CD14-positive monocyte (primary cell): ENCODE measurements at places on chromosomes 7 and 10. TPM values are rescaled to one million over a fixed set of nuclear protein-coding genes. Genes with fewer than 3 reads are reported as not detected.

Gene CDHR3
- polyA plus RNA-seq = not detected

Gene VPS41
- 56.7 TPM for polyA plus RNA-seq

Gene NUDCD3
- 21.6 TPM for polyA plus RNA-seq

Gene ABCC2
- polyA plus RNA-seq = 0.09 TPM

DNA sequence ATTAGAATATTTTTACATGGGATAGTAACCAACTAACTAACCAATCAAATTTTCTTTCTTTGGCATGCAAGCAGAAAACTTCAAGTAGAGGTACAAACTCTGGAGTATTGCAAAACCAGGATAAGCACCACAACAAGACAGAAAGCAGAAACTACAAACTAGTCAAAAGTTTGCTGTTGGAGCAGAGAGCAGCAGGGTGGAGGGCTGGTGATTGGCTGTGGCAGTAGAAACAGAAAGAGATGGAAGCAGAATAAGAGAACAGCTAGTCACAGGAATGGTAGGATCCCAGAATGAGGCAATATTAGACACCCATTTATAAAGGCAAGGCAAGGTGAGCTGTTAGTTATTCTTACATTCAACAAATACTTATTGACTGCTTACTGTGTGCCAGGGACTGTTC lies 6.8 kb upstream of the MACC1 start:
- no peaks in the 10 kb centered on the region for H3K27me3 ChIP-seq
- H3K4me3 ChIP-seq = no peak overlapping the region
- H3K4me1 ChIP-seq = peaks cover 25% of the 10 kb centered on the region
- no peak overlapping the region for H3K27ac ChIP-seq
- H3K36me3 ChIP-seq = no peaks in the 10 kb centered on the region
- peak; percentile 17 for DNase-seq

DNA sequence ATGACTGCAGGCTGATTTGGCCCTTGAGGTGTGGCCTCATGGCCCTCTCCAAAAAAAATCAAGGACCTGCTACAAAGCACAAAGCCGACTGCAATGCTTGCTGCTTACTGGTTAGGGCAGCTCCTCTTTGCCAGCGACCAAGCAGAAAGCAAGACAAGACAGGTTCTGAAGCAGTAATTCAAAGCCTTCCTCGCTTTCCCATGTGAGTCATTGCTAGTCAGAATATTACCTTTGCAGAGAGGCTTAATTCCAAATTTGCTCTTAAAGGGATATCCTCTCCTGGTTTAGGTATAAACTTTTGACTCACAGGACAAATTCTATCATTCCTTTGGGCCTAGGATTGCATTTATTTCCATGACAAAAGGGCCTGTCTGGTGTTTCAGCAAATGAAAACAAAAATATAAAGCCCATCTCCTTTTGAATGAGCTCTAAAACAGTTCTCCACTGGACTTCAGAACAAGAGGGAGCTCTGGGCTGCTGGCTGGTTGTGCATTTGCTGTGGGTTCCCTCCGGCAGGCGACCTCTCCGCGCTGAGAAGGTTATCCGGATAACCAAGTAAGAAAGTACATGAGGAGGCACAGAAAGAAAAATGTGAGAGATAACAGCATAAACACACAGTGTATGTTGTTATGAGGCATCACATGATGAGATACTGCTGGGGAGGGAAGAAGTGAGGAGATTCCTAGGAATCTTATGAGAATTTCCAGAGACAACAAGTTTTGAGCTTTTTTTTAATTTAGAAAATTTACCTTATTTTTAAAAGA lies 90.8 kb downstream of the EGFR start:
- H3K27ac ChIP-seq = no peak overlapping the region
- DNase-seq = no peak
- H3K27me3 ChIP-seq = no peaks in the 10 kb centered on the region
- no peaks in the 10 kb centered on the region for H3K4me1 ChIP-seq

DNA sequence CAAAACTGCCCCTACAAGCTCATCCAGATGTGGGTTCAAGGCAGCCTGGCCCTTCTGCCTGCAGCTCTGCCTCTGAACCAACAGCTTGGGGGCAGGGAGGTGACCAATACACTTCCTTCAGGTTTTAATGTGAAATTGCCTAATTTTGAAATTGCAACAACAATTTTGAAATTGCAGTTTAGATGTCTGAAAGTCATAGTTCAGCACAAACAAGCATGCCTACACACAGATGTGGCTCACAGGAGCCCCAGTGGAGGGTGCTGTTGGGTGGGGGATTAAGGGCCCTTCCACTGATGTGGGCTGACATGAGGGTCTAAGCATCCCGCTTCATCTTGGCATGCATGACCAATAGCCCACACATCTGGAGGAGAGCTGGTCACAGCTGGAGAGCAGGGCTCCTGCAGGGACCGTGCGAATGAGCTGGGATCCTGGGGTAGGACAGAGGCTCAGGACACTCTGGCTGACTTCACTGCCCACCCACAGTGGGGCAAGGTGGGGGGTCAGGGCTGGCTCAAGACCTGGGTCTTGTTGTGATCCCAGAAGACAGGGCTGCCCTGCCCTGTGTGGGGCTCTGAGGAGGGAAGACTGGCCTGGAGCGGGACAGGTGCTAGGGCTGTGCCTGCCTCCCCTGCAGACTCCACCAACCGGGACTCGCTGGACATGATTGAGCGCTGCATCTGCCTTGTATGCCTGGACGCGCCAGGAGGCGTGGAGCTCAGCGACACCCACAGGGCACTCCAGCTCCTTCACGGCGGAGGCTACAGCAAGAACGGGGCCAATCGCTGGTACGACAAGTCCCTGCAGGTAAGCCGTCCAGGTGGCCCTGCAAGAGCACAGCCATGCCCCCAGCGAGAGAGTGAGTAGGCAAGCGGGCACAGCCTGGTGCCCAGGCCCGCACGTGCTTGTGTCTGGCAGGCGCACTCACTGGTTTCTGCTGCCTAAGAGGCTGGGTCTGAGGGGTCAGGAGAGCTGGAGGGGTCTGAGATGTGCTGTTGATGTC lies 32.3 kb downstream of the CHAT start:
- H3K36me3 ChIP-seq = no peaks in the 10 kb centered on the region
- DNase-seq = no peak
- peaks cover 10% of the 10 kb centered on the region for H3K4me1 ChIP-seq
- peaks cover 3% of the 10 kb centered on the region for H3K27me3 ChIP-seq
- no peak overlapping the region for H3K27ac ChIP-seq

DNA sequence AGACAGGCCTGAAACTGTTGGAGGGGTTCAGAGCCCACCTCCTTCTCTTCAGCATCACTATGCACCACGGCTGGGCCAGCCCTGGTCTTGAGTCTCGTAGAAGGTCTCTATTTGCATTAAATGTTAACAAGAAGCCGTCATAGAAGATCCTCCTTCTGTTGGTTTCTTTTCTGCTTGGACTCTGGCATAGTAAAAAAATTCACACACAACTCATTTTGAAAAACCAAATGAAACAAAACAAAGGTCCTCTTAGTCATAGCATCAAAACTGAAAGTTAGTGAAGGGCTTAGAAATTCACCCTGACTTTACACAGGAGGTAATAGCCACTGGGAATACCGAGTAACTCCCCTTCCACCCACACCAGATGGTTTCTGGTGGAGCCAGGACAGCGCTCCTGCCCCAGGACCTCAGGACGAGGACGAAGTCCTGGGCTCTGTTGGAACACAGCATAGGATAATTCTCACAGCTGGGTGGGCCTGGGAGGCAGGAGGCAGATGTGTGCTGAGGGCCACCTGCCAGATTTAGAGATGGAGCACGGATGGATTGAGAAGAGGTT lies 248.4 kb upstream of the KLF6 start:
- no peaks in the 10 kb centered on the region for H3K36me3 ChIP-seq
- no peak overlapping the region for H3K4me3 ChIP-seq
- peaks cover 14% of the 10 kb centered on the region for H3K4me1 ChIP-seq
- DNase-seq = no peak
- no peak overlapping the region for H3K27ac ChIP-seq
- H3K27me3 ChIP-seq = no peaks in the 10 kb centered on the region

DNA sequence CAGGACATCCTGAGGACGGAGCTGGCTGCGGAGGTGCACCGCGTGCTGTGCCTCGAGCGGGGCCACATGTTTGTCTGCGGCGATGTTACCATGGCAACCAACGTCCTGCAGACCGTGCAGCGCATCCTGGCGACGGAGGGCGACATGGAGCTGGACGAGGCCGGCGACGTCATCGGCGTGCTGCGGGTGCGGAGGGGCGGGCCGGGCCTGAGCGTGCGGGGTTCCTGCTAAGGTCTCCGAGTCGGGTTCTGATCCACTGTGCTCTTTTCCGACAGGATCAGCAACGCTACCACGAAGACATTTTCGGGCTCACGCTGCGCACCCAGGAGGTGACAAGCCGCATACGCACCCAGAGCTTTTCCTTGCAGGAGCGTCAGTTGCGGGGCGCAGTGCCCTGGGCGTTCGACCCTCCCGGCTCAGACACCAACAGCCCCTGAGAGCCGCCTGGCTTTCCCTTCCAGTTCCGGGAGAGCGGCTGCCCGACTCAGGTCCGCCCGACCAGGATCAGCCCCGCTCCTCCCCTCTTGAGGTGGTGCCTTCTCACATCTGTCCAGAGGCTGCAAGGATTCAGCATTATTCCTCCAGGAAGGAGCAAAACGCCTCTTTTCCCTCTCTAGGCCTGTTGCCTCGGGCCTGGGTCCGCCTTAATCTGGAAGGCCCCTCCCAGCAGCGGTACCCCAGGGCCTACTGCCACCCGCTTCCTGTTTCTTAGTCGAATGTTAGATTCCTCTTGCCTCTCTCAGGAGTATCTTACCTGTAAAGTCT lies 10.4 kb downstream of the ATG9B start:
- DNase-seq = peak; percentile 89
- H3K36me3 ChIP-seq = no peaks in the 10 kb centered on the region
- H3K4me3 ChIP-seq = peak overlapping the region; percentile 45
- H3K27me3 ChIP-seq = peaks cover 50% of the 10 kb centered on the region
- peaks cover 64% of the 10 kb centered on the region for H3K4me1 ChIP-seq
- no peak overlapping the region for H3K27ac ChIP-seq

DNA sequence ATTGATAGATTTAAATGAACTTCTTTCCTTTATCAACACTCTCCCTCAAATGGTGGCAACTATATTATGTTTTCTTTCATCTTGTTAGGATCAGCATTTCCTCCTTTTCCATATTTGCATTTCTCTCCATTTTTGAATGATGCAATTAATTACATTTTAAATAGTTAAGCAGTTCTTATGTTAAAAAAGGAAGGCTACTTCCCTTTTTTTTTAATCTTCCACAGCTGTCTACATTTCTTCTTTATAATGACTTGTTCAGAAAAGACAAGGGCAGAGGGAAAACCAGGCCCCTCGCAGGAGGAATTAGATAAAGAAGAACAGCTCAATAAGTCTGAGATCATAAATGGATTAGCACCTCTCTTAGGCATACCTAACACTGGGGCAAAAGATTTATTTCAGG lies 208.9 kb downstream of the ARL4A start:
- H3K27me3 ChIP-seq = no peaks in the 10 kb centered on the region
- H3K36me3 ChIP-seq = no peaks in the 10 kb centered on the region
- DNase-seq = no peak
- no peaks in the 10 kb centered on the region for H3K4me1 ChIP-seq

GRCh38 chr7:91875851-91876250 lies 4.7 kb downstream of the MTERF1 start:
- H3K27me3 ChIP-seq = no peaks in the 10 kb centered on the region
- H3K4me3 ChIP-seq = no peak overlapping the region
- peaks cover 14% of the 10 kb centered on the region for H3K36me3 ChIP-seq
- H3K4me1 ChIP-seq = peaks cover 24% of the 10 kb centered on the region
- H3K27ac ChIP-seq = no peak overlapping the region
- DNase-seq = no peak

DNA sequence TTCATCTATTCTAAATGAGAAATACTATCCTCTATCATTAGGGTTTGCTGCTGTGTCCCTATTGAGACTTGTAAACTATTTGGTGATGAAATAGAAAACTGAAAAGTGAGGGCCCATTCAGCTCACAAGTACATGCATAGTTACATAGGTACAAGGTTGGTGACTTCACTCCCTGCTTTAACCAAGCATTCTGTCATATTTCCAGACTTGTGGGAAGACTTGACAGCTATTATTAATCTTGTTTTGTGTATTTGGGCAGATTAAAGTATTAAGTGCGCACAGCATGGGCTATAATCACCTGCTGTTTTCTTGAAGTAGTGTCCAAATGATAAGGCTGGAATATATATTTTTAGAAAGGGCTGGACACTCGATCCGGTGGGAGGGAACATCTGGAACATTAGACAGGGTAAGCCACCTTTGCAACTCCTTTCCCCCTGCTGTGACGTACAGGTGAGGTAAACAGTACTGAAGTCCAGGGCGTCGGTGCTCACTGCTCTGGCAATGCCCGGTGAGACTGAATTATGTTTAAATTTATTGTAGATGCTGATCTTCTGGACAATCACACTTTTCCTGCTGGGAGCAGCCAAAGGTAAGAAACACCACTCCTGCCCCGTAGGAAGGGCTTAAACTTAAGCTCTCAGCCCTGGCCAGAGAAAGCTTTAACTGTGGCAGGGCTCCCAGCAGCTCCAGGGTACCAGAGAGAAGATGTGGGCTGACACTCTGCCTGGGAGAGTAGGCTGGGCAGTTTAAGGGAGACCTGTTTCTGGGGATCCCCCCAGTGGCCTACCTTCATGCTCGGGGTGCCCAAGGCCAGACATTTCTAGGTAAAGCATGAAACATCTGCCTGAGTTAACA lies at the start of gene PNLIPRP1:
TSS of gene PNLIPRP1 (plus strand) at position 370 of the 855 bp plus-strand sequence. CDS start at position 541, 171 bp downstream.
- no peaks in the 10 kb centered on the region for H3K27me3 ChIP-seq
- DNase-seq = no peak
- no peaks in the 10 kb centered on the region for H3K36me3 ChIP-seq
- H3K4me1 ChIP-seq = no peaks in the 10 kb centered on the region
- no peak within 1 kb of the TSS for H3K27ac ChIP-seq

- H3K4me3 ChIP-seq = no peak overlapping the region
- H3K27me3 ChIP-seq = no peaks in the 10 kb centered on the region
- no peak overlapping the region for H3K27ac ChIP-seq
- no peaks in the 10 kb centered on the region for H3K4me1 ChIP-seq
Observed at GRCh38 chr7:3897430-3898372, 596.6 kb downstream of the SDK1 start.

DNA sequence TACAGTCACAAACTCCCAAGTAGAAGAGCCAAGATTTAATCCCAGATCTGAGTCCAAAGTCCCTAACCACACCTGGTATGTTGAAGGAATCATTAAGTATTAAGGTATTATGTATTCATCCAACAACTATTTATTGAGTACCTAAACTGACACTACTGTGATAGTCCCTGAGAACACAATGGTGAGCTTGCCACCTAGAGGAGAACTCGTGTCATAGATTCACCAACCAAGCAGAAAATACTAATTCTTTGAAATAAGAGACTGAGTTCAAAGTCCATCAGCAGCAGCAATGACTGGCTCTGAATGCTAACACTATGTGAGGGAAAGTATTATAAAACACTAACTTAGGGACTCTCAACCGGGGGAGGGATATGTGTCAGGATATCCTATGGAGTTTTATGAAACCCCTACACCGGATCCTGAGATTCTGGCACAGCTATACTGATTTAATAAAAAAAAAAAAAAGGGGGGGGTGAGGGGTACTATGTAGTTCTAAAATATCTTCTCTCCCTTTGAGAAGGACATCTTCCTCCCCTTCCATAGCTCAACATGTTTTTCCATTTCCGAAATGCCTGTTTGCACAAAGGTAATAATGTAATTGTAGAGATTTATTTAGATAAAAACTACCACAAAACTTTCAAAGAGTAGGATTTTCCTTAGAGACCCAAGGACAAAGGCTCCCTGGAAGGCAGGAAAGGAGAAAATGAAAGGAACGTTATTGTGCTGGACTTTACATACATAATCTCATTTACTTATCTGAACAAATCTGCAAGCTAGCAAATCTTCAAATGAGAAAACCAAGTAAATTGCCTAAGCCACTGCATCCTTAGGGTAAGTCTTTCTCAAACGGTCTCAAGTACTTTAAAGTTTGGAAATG lies 1.6 kb downstream of the NCOA4 start:
- peaks cover 40% of the 10 kb centered on the region for H3K4me1 ChIP-seq
- H3K27me3 ChIP-seq = no peaks in the 10 kb centered on the region
- H3K27ac ChIP-seq = no peak overlapping the region
- peak overlapping the region; percentile 55 for H3K4me3 ChIP-seq
- DNase-seq = peak; percentile 70
- H3K36me3 ChIP-seq = peaks cover 27% of the 10 kb centered on the region
